Activated T-cell treated with anti-CD3 and anti-CD28 coated beads, Interleukin-2, amount 50 U/mL, for 72 hours (primary cell): ENCODE measurements at places on chromosomes 4 and X. TPM values are rescaled to one million over a fixed set of nuclear protein-coding genes. Genes with fewer than 3 reads are reported as not detected.

DNA sequence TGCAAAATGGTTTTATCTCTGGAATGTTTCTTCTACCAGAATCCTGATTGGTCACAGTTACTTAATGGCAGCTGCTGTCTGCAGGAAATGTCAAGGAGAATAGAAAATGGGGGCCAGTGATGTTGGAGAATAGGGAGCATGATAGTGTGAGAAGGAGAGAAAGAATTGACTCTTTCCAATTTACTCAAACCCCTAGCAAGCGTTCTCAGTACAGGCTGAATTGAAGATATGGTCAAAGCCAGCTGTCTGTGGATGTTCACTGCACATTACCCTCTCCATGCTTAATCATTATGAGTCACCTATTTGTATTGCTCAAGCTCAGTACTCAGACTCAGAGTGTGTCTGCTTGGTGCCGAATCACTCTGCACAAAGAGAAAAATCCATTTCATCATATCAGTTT, 57.8 kb upstream of the FAM47B start:
- no peak for DNase-seq

GRCh38 chr4:184765473-184766340, 31.8 kb upstream of the CENPU start:
- no peak for DNase-seq

- DNase-seq = no peak
Measured at GRCh38 chr4:111630705-111631104, 514.5 kb upstream of the FAM241A start.

- no peak for DNase-seq
Measured at GRCh38 chr4:183860731-183861130, 44.4 kb upstream of the STOX2 start.

- no peak for DNase-seq
Measured at GRCh38 chr4:140450352-140450751, 22.9 kb upstream of the CLGN start.

DNA sequence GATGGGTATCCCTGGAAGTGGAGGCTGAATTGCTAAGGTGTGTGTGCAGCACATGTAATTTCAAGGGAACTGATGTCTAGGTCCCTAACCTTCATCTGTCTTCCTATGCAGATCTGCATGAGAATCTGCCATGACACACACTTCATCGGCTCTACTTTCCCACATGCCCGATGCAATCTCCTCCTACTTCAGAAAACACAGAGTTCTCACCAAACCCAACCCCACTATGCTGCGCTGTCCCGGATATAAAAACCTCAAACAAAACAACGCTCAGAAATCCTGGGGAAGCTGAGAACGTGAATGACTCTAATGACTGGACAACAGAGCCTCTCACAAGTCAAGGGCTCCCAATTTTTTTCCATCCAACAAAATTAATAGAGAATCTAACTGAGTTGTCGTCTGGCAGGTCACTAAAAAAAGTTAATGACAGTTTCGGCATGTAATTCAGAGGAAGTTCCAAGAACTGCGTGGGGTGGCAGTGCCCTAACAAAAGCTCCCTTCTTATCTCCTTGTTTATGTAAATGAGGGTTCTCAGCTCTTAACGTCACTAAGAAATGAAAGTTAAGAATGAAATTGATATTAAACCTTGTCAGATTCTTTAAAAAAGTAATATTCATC, 39.0 kb downstream of the STX18 start:
- DNase-seq = peak; percentile 16

DNA sequence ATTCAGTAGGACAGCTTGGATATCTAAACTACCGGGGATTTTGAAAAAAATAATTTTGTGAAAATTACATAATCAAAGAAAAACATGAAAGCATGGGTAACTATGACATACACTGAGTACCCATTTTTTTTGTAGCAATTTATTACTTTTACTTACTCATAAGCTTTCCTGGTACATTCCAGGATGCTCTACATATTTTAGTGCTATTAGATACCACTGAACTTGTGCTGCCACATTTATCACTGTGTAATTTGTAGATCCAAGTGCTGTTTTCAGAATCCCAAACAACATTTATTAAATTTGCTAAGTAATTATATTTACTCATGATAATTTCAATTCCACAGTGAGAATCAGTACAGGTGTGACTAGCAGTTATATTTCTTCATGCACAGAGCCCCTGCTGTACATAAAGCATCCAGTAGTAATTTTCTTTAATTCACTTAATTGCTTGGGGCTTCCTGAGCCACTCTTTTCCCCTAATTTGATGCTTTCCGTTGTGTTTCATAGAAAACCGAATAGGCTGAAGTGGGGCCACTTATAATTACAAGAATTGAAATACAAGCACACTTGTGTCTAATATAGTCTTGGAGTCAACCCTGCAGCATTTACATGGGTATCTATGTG, 2254.4 kb downstream of the ARAP2 start:
- DNase-seq = no peak

- DNase-seq = no peak
Measured at GRCh38 chr4:72208421-72209075, 176.7 kb downstream of the NPFFR2 start.

- no peak for DNase-seq
Measured at GRCh38 chr4:51998837-51999236, 21.3 kb downstream of the LRRC66 start.

- no peak for DNase-seq
Measured at GRCh38 chrX:31168551-31168950, 96.7 kb upstream of the FTHL17 start.

DNA sequence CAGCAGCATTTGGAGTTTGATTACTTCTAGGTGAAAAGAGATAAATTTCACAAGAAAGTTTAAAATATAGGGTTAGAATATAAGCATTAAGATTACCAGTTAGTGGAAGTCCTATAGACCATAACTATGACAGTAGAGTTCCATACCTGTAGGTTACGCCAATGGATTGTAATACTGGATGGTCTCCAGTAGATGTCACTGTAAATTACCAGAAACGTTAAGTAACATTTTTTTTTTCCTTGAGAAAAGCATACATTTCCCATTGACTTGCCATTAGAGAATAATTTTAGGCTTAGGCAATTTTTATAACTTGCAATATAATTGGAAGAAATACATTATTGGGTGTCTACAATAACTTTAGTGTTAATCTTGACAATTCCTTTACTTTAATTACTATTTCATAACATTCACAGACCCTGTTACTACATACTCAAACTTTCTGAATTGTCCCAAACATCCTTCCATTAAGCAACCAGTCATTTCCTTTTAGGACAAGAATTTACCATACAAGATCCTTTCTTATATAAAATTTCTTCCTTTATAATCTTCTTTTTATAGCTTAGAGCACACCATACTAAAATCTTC, 304.1 kb upstream of the TECRL start:
- no peak for DNase-seq

GRCh38 chr4:8882239-8882638, 10.6 kb upstream of the HMX1 start:
- no peak for DNase-seq

DNA sequence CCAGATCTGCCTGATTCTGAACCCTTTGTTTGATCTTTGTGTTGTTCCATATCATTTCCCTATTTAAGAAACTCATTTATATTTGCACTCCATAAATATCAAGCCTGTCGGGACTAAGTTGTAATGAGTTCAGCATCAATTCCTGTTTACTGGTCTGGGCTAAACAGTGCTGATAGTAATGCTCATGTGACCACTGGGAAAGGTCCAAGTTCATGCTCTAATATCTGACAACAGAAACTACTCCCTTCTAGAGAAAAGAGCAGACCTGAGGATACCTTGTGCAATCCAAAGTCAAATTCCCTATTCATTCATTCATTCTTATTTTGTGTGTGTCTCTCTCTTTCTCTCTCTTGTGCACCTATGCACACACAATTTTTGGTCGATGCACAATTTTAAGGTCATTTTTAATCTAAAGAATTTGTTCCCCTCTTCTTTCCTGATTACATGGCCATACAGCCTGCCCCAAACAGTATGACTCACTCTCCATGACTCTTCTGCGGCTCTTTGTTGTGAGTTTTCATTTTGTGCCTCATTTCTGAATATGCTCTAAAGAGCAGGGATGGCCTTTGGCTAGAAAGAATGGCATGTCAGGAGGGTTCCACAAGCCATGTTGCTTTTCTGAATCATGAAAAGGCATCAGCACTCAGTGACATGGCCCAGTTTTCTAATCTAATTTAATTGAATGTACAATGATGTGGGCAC, 664.3 kb downstream of the RPA4 start:
- DNase-seq = no peak

DNA sequence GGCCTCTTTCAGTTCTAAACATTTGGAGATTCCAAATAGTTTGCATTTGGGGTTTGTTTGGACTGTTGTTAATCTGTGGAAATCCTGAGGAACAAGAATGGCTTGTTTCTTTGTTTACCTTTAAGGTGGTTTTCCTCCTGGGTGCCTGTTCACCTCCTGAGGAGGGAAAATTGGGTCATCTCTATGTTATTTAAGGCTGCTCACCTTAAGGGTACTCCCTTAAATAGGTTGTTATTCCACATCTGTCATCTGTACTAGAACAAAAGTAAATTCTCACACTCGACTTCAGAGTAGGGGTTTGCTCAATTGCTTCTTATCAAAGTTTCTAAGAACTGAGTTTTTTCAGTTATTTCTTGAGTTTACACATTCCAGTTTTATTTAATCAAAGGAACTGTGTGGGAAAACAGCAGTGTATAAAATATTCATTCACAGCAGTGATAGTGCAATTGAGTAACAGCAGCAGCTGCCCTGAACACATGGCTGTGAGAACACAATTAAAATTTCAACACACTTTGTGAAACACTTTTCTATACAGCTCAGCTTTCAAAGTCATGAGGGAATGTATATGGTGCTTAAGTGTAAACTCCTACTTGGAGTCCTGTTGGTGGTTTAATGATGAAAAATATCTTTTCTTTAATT, 238.5 kb upstream of the PGRMC2 start:
- DNase-seq = no peak

GRCh38 chr4:78149751-78150542, 92.8 kb downstream of the FRAS1 start:
- no peak for DNase-seq

DNA sequence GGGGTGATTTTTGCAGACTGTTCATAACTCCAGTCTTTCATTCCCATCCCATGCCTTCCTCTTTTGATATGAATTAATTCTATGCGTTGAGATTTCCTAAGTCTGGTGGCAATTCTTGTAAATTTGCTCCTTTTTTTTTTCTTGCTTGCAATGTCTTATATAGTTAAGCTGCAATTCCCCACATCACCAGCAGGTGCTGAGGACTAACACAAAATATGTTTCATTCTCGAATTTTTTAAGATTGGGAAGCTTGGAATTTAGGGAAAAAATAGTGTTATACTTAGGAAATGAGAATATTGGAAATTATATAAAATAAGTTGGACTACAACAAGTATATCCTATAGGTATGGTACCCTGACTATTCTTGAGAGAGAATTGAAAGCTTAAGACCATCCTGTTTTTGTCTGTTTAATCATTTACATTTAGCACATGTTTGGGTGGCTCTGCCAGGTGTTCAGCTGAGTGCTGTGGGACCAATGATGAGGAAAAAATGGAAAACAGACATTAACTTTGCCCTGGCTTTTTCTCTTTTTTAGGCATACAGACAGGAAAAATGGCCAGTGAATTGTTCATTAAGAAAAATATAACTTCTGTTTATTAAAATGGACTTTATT, 30.2 kb downstream of the AFF2 start:
- DNase-seq = peak; percentile 1

DNA sequence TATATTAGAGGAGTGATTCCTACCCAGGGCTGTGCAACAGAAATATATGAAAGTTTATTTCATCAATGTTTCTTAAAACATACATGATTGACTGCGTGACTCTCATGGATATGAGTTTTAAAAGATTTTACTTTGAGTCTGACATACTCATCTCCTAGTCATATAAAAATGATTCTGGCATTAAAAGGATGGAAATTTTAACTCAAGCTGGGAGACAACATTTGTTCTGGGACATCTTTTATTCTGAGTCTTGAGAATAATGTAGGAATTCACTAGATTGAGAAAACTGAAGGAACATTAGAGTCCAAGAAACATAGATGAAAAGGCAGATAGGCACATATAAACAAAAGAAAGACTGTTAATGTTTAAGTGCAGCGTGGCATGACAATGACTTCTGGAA, 649.6 kb downstream of the SPRY1 start:
- DNase-seq = no peak

GRCh38 chr4:60790608-60791007, 409.5 kb upstream of the ADGRL3 start:
- DNase-seq = no peak

- no peak for DNase-seq
Measured at GRCh38 chr4:162347842-162348213, 184.0 kb upstream of the FSTL5 start.

DNA sequence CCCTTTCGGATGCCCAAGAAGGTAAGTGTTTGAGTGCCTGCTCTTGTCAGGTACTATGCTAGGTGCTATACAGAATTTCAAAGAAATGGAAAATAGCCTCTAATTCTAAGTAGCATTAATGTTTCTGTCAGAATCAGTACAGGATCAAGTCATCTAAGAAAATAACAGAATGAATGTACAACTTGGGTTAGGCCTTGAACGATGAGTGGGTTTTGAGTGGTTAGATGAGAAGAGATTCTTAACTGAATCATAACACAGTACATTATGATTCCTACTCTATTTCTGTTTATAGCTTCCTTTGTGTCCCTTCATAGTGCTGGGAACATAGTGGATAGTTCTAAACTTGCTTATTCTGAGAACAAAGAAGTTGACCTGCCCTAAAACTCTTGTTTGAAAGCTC, 253.9 kb downstream of the GLUD2 start:
- DNase-seq = no peak

GRCh38 chrX:106935175-106935574, 15.0 kb downstream of the CLDN2 start:
- no peak for DNase-seq

- DNase-seq = no peak
Measured at GRCh38 chrX:14832586-14832985, 40.3 kb downstream of the FANCB start.

DNA sequence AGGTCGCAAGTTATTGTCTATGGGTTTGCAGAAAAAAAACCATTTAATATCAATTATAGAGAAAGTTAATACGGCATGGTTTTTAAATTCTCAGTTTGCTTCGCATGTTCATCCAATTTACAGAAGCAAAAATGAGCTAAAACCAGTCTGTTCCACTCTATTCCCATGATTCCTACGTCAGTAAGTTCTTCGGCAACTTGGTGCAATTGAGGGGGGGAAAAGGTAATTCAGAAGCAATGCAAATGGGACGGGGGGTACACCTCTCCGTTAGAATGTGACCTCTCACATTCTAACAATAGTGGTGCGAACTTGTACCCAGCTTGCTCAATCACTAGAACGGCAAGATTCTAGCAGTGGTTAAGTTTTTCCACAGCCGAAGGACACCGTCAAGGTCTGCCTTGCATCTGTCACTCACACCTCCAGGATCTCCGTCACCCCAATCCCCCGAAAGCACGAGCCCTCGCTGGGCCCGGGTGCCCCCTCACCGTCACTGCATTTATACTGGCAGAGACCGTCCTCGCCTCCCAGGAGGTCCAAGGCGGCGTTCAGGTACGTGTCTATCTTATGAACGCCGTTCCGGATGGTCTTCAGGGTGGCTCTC, 653 bp downstream of the PLA2G12A start:
- DNase-seq = no peak

GRCh38 chr4:99529228-99529627, 18.4 kb downstream of the C4orf17 start:
- DNase-seq = no peak

The STATH gene
- not detected for total RNA-seq

The BRS3 gene
- total RNA-seq = not detected

The RBMXL3 gene
- not detected for total RNA-seq

The C4orf50 gene
- total RNA-seq = 0.14 TPM

The CNGA2 gene
- not detected for total RNA-seq

The DGAT2L6 gene
- not detected for total RNA-seq
